EH (cell line): ENCODE measurements at places on chromosomes 7 and 10.

DNA sequence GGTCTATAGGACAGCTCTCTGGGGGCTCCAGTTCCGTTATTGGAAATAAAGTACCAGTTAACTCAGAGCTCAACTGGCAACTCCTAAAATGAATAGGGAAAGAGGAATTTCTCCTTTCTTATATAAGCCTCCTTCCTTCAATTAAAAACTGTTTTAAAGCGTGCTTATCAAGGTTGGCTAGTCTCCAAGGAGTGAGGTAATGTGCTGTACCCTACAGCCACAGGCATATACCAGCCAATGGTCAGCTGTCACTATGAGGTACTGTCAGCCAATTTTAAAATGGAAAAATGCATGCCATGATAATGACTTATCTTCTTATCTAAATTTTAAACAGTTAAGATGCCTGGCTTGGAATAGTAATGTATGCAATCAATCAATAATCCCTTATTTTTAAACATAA lies 76.2 kb downstream of the PLCE1 start:
- DNase-seq = peak; percentile 35

DNA sequence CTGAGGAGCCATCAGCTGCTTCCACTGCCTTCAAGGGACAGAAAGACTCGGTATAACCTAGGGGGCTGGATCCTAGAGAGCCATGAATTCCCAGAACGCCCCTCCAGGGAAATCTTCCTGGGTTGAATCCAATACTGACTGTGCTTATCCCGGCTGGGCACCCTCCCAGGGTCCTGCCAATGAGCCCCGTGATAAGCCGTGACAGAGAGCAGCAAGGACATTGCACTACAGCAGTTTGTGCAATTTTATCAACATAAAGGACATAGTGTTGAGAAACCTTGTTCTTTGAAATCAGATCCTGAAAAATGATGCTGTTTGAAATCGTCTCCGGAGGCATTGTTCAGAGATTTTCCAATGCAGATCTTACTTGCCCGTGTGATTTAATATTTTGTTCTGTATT lies 18.8 kb downstream of the AKR1B1 start:
- no peak for DNase-seq

- DNase-seq = no peak
These were observed 22.1 kb downstream of the RELN start for GRCh38 chr7:103967401-103967800.

- DNase-seq = no peak
These were observed 59.7 kb downstream of the HIPK2 start for GRCh38 chr7:139718141-139718540.

GRCh38 chr7:36154255-36155212 lies 1.5 kb downstream of the EEPD1 start:
- no peak for DNase-seq

GRCh38 chr10:124554085-124554858 lies 92.6 kb downstream of the LHPP start:
- no peak for DNase-seq

DNA sequence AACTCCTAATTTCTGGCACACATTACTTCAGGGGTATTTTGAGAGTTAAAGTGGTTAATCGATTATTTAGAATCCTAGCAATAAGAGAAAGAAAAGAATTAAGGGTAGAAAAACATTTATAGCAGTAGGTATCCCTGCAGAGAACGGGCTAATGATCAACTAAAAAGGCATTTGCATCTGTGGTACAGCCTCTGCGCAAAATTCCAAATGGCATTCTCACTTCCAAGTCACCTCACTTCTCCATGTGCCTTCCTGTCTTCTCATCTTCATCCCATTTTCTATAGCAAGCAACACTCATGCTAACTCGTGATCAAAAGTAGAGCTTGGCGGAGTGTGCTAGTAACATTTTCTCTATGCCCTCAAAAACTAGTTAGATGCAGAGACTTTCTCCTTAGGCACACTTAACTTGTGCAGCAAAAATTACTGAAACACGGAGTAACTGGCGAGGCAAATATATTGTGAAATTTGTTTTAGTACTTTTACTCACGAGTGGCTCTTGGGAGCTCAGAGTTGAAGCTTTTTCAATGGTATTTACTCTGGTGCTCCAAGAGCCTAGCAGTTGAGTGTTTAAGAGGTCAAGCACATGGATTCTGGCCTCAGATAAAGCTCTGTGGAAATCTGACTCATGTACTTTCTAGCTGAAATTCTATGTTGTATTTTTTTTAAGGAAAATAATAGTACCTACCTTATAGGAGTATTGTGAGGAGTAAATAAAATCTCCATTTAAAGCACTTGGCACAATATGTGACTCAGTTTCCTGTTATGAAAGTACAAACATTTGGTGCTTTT lies 65.1 kb downstream of the MET start:
- peak; percentile 37 for DNase-seq

- DNase-seq = no peak
These were observed 187.5 kb upstream of the FEZF1 start for GRCh38 chr7:122492007-122492406.
